ENCODE measurements at places on chromosomes 16 and 17.

- H3K27me3 ChIP-seq, result no peaks in the 10 kb centered on the region
- H3K4me3 ChIP-seq, result no peak overlapping the region
- H3K27ac ChIP-seq, result no peak overlapping the region
Measured at GRCh38 chr16:53832896-53833544, 129.1 kb downstream of the FTO start.

DNA sequence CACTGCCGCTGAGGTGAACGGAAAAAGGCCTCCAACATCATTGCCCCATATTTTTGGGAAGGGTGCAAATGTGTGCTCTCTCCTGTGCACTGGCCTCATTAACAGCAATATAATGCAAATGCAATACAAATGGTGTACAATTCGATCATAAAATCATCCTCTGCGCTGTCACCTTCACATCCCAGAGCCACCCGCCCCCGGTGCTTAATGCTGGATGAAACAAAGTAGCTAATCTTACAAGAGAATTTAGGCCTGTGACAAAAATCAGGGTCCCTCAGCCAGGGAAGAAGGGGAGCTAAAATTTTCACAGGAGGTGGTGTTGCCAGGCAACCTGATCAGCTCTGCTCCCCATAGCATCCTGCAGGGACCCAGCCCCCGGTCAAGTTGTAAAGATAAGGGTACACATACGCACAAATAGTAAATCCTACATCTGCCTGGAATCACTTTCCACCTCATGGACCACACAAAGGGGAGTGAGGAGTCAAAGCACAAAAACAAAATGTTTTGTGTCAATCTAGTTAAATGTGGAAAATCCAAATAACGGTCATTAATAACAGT is 3.0 kb downstream of the TBC1D16 start:
- H3K4me3 ChIP-seq, result no peak overlapping the region
- DNase-seq, result no peak
- H3K36me3 ChIP-seq, result peaks cover 25% of the 10 kb centered on the region
- peaks cover 13% of the 10 kb centered on the region for H3K4me1 ChIP-seq
- H3K27me3 ChIP-seq, result peaks cover 5% of the 10 kb centered on the region
- no peak overlapping the region for H3K27ac ChIP-seq

DNA sequence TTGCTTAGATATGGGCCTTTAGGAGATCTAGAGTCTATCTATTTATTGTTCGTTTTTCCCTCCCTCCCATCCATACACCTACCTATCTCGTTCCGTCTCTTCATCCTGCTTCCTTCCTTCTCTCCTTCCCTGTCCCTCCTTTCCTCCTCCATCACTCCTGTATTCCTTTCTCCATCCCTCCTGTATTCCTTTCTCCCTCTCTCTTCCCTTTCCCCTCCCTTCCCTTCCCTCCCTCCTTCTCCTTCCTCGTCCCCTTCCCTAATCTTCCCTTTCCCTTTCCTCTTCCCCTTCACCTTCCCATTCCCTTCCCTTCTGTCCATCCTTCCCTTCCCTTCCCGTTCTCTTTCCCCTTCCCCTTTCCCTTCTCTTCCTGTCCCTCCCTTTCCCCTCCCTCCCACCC is 10.6 kb downstream of the GP2 start:
- no peak overlapping the region for H3K4me3 ChIP-seq
- no peaks in the 10 kb centered on the region for H3K27me3 ChIP-seq
- no peak for DNase-seq
- no peaks in the 10 kb centered on the region for H3K4me1 ChIP-seq
- H3K27ac ChIP-seq, result no peak overlapping the region

- H3K4me1 ChIP-seq, result no peaks in the 10 kb centered on the region
- no peak overlapping the region for H3K27ac ChIP-seq
- H3K36me3 ChIP-seq, result no peaks in the 10 kb centered on the region
- DNase-seq, result no peak
- no peak overlapping the region for H3K4me3 ChIP-seq
- peaks cover 27% of the 10 kb centered on the region for H3K27me3 ChIP-seq
Measured at GRCh38 chr17:80519091-80519781, 25.4 kb upstream of the RPTOR start.

- no peak overlapping the region for H3K27ac ChIP-seq
- H3K27me3 ChIP-seq, result no peaks in the 10 kb centered on the region
- no peaks in the 10 kb centered on the region for H3K4me1 ChIP-seq
- peak; percentile 34 for DNase-seq
Measured at GRCh38 chr17:42720996-42721583, 23.8 kb downstream of the EZH1 start.

GRCh38 chr17:66467766-66468165 is 165.4 kb downstream of the PRKCA start:
- no peak for DNase-seq
- H3K4me3 ChIP-seq, result no peak overlapping the region
- peaks cover 3% of the 10 kb centered on the region for H3K36me3 ChIP-seq
- H3K27ac ChIP-seq, result peak overlapping the region; percentile 79
- no peaks in the 10 kb centered on the region for H3K27me3 ChIP-seq
- peaks cover 23% of the 10 kb centered on the region for H3K4me1 ChIP-seq

GRCh38 chr17:44565866-44566443 is 8.7 kb downstream of the FZD2 start:
- H3K4me3 ChIP-seq, result no peak overlapping the region
- H3K27me3 ChIP-seq, result peaks cover 44% of the 10 kb centered on the region
- H3K27ac ChIP-seq, result no peak overlapping the region
- peaks cover 3% of the 10 kb centered on the region for H3K36me3 ChIP-seq
- H3K4me1 ChIP-seq, result peaks cover 4% of the 10 kb centered on the region

- H3K27me3 ChIP-seq, result peaks cover 90% of the 10 kb centered on the region
- H3K4me1 ChIP-seq, result peaks cover 3% of the 10 kb centered on the region
- peaks cover 2% of the 10 kb centered on the region for H3K36me3 ChIP-seq
- no peak overlapping the region for H3K4me3 ChIP-seq
Measured at GRCh38 chr17:48711128-48711527, 11.2 kb downstream of the PRAC1 start.

GRCh38 chr17:4558347-4558971 is 1.9 kb downstream of the GGT6 start:
- H3K27me3 ChIP-seq, result no peaks in the 10 kb centered on the region
- H3K4me1 ChIP-seq, result peaks cover 33% of the 10 kb centered on the region
- no peak for DNase-seq
- H3K27ac ChIP-seq, result no peak overlapping the region
- peaks cover 15% of the 10 kb centered on the region for H3K36me3 ChIP-seq

- no peaks in the 10 kb centered on the region for H3K4me1 ChIP-seq
- no peak overlapping the region for H3K27ac ChIP-seq
- H3K36me3 ChIP-seq, result no peaks in the 10 kb centered on the region
- H3K4me3 ChIP-seq, result no peak overlapping the region
- DNase-seq, result no peak
- H3K27me3 ChIP-seq, result no peaks in the 10 kb centered on the region
Measured at GRCh38 chr16:64993464-64993863, 128.4 kb downstream of the CDH11 start.

GRCh38 chr17:74873874-74874614 is 1.2 kb upstream of the FDXR start:
- H3K36me3 ChIP-seq, result peaks cover 19% of the 10 kb centered on the region
- DNase-seq, result no peak
- no peaks in the 10 kb centered on the region for H3K27me3 ChIP-seq
- H3K4me1 ChIP-seq, result peaks cover 15% of the 10 kb centered on the region
- peak overlapping the region; percentile 95 for H3K27ac ChIP-seq

DNA sequence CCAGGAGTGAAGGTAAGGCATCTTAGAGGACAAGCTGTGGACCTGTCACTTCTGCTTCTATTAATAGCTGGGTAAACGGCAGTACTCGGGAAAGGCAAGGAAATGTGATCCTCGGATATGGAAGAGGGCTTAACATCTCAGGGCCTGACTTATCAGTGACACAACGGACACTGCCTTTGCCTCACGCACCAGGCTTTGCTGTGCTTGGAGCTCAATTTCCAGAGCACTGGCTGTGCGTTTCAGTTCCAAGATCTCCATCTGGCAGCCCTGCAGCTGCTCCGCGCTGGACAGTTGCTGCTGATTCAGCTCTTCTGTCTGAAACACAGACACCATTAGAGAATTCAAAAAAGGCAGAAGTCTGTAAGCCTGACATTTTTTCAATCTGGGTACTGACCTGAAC is 3.5 kb downstream of the KRT40 start:
- no peaks in the 10 kb centered on the region for H3K4me1 ChIP-seq
- no peak for DNase-seq
- H3K27me3 ChIP-seq, result peaks cover 60% of the 10 kb centered on the region
- no peak overlapping the region for H3K4me3 ChIP-seq
- no peaks in the 10 kb centered on the region for H3K36me3 ChIP-seq

DNA sequence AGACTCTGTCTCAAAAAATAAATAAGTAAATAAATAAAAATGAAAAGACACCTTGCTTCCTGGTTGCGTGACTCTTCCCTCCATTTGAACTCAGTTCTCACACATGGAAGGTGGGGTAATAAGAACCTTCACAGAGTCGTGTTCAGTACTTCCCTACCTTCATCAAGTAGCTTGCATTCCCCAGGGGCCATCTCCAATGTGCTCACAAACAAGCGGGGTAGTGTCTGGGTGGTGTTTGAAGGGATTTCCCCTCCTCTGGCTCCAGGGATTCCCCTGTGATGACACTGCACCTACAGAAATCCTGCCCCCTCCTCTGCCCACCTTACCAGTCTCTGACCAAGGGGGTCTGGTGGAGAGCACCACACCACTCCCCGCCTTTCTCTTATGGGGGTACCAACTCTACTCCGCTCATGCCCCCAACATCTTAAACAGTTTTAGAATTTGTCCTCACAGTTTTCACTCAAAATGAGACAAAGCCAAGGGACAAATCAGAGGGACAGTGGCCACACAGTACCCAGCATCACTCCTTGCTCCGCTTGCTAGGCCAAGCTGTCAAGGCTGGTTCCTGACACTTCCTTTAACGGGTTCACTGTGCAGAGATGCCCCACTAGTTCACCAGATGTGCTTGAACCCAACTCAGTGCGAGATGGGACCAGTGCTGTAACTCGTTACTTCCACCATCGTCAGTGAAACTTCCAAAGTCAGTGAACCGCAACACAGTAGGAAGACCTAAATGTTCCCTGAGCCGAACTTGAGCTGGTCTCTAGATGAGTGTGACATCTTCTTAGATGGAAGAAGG is 69.1 kb downstream of the COPRS start:
- H3K27ac ChIP-seq, result no peak overlapping the region
- peaks cover 2% of the 10 kb centered on the region for H3K4me1 ChIP-seq
- no peak for DNase-seq
- H3K27me3 ChIP-seq, result peaks cover 8% of the 10 kb centered on the region
- H3K4me3 ChIP-seq, result no peak overlapping the region
- no peaks in the 10 kb centered on the region for H3K36me3 ChIP-seq

DNA sequence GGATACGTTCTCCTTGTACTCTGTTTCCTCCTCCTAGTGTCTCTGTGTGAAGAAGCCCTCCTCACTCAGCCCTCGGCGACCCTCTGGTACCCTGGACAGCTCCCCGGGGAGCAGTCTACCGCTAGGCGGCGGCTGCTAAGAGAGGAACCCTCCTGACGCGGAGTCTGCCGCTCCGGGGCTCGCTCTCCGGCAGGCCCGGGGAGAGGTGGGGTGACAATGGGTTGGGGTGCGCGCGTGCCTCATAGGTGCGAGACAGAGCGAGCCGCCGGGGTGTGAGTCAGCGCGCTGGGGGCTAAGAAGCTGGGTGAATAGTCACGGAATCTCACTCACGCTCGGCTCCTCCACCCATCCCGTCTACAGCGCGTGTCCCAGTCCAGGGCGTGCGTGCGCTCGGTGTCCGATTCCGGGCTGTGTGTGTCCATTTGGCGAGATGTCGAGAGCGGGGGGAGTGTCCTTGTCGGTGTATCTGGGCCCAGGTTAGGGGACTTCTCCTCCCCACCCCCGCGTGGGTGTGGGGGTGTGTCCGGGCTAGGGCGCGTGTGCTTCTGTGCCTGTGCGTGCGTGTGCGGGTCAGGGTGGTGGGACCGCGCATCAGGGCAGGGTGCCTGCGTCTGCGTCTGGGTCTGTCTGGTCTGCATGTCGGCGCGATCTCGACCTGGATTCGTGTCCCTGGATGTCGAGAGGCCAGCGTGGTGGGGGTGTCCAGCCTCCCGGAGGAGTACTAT is 577 bp upstream of the HS3ST2 start:
- DNase-seq, result no peak
- H3K27me3 ChIP-seq, result peaks cover 23% of the 10 kb centered on the region
- H3K4me1 ChIP-seq, result no peaks in the 10 kb centered on the region
- H3K36me3 ChIP-seq, result no peaks in the 10 kb centered on the region
- H3K27ac ChIP-seq, result no peak overlapping the region

- peak overlapping the region; percentile 100 for H3K27ac ChIP-seq
- H3K27me3 ChIP-seq, result peaks cover 9% of the 10 kb centered on the region
- H3K36me3 ChIP-seq, result peaks cover 52% of the 10 kb centered on the region
- peak overlapping the region; percentile 84 for H3K4me3 ChIP-seq
- peaks cover 30% of the 10 kb centered on the region for H3K4me1 ChIP-seq
- peak; percentile 86 for DNase-seq
Measured at GRCh38 chr17:43360739-43361505, 37.9 kb upstream of the ARL4D start.

DNA sequence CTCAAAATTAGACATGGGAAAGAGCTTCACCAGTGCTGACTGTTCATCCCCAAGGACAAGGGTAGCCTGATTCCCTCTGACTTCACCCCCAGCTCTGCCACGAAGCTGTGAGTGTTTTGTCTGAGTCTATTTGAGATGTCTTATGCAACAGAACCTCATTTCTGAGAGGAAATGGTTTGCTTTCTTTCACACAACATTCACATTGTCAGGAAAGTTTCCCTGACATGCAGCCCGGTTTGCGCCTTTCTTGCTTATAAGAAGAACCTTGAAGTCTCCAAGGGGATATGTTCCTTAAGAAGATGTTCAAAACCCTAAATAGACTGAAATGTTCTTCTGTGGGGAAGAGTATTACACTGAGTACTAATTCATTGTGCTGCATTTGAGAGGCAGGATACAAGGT is 300.5 kb upstream of the CCL2 start:
- peaks cover 27% of the 10 kb centered on the region for H3K27me3 ChIP-seq
- DNase-seq, result no peak
- no peak overlapping the region for H3K27ac ChIP-seq
- H3K4me1 ChIP-seq, result no peaks in the 10 kb centered on the region
- no peaks in the 10 kb centered on the region for H3K36me3 ChIP-seq

- H3K4me1 ChIP-seq, result no peaks in the 10 kb centered on the region
- H3K27me3 ChIP-seq, result no peaks in the 10 kb centered on the region
- H3K27ac ChIP-seq, result no peak overlapping the region
- peaks cover 7% of the 10 kb centered on the region for H3K36me3 ChIP-seq
- DNase-seq, result no peak
Measured at GRCh38 chr16:11151156-11151884, 104.7 kb downstream of the SOCS1 start.

DNA sequence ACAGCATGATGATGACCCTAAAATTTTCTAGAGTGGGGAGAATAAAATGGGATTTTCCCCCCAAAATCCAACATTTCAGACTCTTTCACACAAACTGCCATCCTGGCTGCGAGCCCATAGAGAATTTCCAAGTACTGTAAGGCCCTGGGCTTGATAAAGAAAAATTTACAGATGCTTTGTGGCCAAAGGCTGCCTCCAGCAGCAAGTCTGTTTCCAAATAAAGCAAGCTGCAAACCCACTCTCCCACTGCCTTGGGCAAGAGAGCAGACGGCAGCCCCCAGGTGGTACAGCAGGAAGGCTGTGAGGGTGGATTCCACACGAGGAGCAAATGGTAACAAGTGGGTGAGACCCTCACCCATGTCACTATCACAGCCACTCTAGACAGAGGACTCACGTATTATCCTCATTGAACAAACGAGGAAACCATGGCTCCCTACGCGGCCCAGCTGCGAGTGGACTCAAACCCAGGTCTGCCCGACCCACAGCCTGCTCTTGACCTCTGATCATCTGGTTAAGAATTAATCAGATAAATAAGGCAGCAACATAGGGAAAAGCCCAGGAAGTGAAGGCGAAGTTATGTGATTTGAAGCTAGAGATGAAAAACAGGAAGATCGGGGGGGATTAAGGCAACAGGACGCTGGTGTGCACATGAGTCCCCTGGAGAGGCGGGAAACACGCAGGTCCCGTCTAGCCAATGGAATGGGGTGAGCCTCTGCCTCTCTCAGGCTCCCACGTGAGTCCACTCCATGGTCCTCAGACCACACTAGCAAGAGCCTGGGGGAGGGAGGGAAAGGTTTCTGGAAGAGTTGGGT is 37.4 kb downstream of the AXIN2 start:
- H3K36me3 ChIP-seq, result peaks cover 17% of the 10 kb centered on the region
- H3K27me3 ChIP-seq, result no peaks in the 10 kb centered on the region
- peaks cover 17% of the 10 kb centered on the region for H3K4me1 ChIP-seq
- H3K27ac ChIP-seq, result peak overlapping the region; percentile 44
- peak overlapping the region; percentile 56 for H3K4me3 ChIP-seq

All from effector memory CD8-positive, alpha-beta T cell (primary cell).